HFFc6 (cell line): ENCODE measurements at places on chromosomes 3 and 15. TPM values are rescaled to one million over a fixed set of nuclear protein-coding genes. Genes with fewer than 3 reads are reported as not detected.

Gene SCN5A
- total RNA-seq, result 0.05 to 0.18 TPM in 2 of 3 replicates, not detected in the other

Gene ARRDC4
- 21.2 to 61.7 TPM (median 49.5 TPM) in 3 replicates for total RNA-seq

Gene PDCD10
- 40.4 to 46.4 TPM (median 45.4 TPM) in 3 replicates for total RNA-seq

DNA sequence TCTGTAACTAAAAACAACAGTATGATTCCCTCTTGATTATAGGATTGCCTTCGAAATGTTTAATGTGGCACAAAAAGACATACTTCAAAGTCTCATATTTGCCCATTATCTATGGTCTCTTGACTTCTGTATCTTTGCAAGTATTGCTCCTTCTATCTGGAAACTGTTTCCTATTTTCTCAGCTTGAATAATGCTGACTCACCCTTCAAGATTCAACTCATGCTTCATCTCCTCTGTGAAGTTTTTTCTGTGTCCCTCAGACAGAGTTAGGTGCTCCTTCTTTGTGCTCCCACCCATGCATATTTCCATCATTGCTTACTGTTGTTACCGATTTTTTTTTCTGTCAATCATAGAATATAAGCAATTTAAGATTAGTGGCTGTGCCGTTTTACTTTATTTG is 192.8 kb upstream of the ROBO1 start:
- DNase-seq, result no peak
- no peak overlapping the region for H3K4me3 ChIP-seq
- H3K27me3 ChIP-seq, result no peaks in the 10 kb centered on the region
- H3K27ac ChIP-seq, result no peak overlapping the region
- H3K36me3 ChIP-seq, result no peaks in the 10 kb centered on the region; the same call in 1 of the 2 replicates

DNA sequence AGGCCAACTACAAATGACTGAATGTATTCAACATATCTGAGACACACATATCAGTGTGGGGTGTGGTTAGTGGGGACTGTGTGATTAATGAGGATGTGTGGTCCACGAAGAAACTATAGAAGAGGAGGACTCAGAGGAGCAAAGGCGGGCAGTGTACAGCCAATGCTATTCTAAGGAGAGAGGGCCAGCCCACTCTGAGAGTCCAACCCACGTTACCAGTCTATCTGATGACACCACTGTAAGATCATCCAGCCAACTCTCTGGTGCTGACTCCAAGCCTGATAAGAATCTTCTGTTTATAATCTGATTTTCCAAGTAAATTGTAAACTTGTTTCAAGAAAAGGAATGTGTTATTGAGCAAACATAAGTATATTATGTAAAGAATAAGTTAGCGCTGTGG is 47.2 kb downstream of the MCF2L2 start:
- peaks cover 18% of the 10 kb centered on the region for H3K27me3 ChIP-seq
- H3K27ac ChIP-seq, result no peak overlapping the region
- no peaks in the 10 kb centered on the region for H3K36me3 ChIP-seq
- peaks cover 30% of the 10 kb centered on the region for H3K4me1 ChIP-seq
- DNase-seq, result peak; percentile 87
- no peak overlapping the region for H3K4me3 ChIP-seq

DNA sequence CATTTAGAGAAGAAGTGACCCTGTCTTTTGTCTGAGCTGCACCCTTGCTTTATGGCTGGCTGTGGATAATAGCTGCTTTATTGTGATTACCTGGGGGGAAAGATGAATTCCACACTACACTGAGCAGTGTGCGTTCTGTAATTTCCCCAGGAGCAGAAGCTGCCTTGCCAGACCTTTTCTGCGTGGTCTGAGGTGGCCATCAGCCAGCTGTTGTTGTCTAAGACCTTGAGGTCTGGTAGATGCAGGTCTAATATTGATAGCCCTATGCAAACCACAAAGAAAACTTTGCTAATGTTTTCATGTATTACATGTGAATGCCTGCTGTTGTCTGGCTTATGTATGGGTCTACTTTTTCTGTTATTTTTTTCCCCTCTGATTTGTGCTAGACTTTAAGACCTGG is 144.6 kb downstream of the THSD4 start:
- no peak for DNase-seq
- H3K4me3 ChIP-seq, result no peak overlapping the region
- H3K27me3 ChIP-seq, result peaks cover 2% of the 10 kb centered on the region; the same call in 1 of the 2 replicates
- H3K27ac ChIP-seq, result no peak overlapping the region
- peaks cover 20% of the 10 kb centered on the region for H3K4me1 ChIP-seq

GRCh38 chr3:179324270-179324754 is 1.5 kb downstream of the ZNF639 start:
- H3K36me3 ChIP-seq, result peaks cover 9% of the 10 kb centered on the region
- H3K27ac ChIP-seq, result peak overlapping the region; percentile 93
- no peaks in the 10 kb centered on the region for H3K27me3 ChIP-seq
- peaks cover 31% of the 10 kb centered on the region for H3K4me1 ChIP-seq
- peak overlapping the region; percentile 97 for H3K4me3 ChIP-seq

DNA sequence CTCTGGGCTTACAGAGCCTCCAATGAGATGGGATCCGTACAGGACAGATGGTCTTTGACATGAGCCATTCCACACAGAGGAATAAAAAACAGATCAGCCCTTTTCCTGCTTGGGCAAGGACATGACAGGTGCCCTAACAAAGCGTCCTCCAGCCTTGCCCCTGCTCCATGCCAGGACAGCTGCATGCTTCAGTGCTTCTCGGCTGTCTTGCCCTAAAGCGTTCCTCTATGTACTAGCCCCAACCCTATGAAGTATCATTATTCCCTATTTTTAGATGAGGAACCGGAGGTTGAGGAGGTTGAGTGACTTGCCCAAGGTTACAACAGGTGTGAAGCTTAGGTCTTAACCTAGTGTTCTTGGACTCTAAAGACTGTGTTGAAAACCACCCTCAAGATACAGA is 10.5 kb downstream of the POMGNT2 start:
- H3K27ac ChIP-seq, result no peak overlapping the region
- no peaks in the 10 kb centered on the region for H3K4me1 ChIP-seq
- no peak overlapping the region for H3K4me3 ChIP-seq
- no peak for DNase-seq
- H3K27me3 ChIP-seq, result peaks cover 3% of the 10 kb centered on the region

- H3K4me3 ChIP-seq, result no peak overlapping the region
- DNase-seq, result no peak
- no peak overlapping the region for H3K27ac ChIP-seq
- H3K4me1 ChIP-seq, result peaks cover 40% of the 10 kb centered on the region
- H3K27me3 ChIP-seq, result peaks cover 2% of the 10 kb centered on the region; the same call in 1 of the 2 replicates
These were observed 226.5 kb downstream of the NLGN1 start for GRCh38 chr3:173624086-173624485.

DNA sequence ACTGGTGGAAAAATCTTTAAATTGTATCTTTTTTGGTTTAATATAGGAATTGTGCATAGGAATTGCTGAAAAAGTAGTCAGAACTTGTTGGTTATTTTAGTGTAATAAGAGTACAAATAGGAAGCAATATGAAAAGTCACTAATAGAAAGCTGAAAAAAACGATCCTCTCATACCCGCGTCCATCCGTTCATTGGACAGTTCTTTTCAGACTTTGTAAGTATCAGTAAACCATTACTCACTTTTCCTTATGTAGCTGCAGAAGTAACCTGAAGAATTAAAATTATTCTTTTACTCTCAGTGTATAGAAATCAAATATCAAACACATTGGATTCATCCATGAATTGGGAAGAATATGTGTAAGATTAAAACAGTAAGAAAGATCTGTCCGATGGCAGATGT is 4.4 kb downstream of the FNDC3B start:
- H3K36me3 ChIP-seq, result peaks cover 40% of the 10 kb centered on the region
- H3K4me1 ChIP-seq, result peaks cover 65% of the 10 kb centered on the region
- peak overlapping the region; percentile 60 for H3K4me3 ChIP-seq
- peaks cover 4% of the 10 kb centered on the region; the same call in 1 of the 2 replicates for H3K27me3 ChIP-seq
